ENCODE measurements at places on chromosomes 16 and 17.
A peak's percentile ranks its signal among the peaks of the same experiment; 100 is the strongest.

GRCh38 chr16:9443864-9444263 is 352.4 kb downstream of the HAPSTR1 start:
- DNase-seq, result no peak

DNA sequence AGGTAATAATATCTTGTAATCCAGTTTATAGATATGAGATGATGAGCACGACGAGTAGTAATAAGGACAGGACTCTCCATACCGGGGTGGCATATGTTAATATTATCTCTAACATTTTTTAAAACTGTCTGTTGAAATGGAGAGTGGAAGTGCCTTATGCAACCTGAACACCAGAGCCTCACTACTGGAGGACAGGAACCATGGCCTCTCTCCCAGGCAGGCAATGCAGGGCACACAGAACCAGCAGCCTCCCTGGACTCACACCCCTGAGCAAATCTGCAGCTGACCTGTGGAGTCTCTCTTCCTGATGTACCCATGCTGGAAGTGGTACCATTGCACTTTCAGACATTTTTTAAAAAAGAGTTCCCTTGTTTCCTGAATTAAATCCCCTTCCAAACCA is 55.2 kb upstream of the ERN1 start:
- DNase-seq, result no peak

DNA sequence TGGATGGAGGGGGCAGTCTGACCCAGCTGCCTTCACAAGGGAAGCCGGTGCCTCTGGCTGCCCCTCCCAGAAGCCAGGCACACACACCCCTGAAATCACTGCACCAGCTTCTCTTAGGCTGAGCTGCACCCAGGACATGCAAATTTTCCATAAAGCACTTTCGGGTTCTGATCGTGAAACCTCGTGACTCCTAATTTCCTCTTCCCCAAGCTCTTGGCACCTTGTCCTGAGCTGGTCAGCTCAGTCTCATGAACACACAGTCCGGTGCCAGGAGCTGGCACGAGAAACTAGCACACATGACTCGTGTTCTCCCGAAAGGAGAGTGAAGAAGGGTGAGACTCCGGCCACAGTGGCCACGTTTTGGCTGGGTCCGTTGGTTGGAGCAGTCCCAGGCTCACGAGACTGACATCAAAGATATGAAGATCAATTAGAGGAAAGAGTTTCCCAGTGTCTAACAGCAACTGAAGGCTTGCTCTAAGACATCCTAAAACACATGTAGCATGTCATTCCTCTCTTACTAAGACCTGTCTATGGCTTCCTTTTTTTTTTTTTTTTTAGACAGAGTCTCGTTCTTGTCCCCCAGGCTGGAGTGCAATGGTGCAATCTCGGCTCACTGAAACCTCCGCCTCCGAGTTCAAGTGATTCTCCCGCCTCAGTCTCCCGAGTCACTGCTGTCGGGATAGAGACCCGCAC is 9.2 kb upstream of the ABR start:
- DNase-seq, result peak; percentile 88

DNA sequence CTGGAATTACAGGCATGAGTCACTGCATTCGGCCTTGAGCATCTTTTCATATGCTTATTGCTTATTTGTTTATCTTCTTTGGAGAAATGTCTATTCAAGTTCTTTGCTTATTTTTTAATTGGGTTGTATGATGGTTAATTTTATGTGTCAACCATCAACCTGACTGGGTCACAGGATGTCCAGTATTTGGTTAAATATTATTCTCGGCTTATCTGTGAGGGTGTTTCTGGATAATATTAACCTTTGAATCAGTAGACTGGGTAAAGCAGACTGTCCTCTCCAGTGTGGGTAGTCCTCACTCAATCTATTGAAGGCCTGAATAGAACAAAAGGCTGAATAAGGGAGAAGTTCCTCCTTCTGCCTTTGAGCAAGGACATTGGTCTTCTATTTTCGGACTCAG is 142.0 kb downstream of the SSH2 start:
- DNase-seq, result no peak

GRCh38 chr16:57979006-57979585 is 8.2 kb upstream of the CNGB1 start:
- DNase-seq, result no peak

GRCh38 chr16:54176376-54176901 is 110.1 kb downstream of the IRX3 start:
- no peak for DNase-seq

DNA sequence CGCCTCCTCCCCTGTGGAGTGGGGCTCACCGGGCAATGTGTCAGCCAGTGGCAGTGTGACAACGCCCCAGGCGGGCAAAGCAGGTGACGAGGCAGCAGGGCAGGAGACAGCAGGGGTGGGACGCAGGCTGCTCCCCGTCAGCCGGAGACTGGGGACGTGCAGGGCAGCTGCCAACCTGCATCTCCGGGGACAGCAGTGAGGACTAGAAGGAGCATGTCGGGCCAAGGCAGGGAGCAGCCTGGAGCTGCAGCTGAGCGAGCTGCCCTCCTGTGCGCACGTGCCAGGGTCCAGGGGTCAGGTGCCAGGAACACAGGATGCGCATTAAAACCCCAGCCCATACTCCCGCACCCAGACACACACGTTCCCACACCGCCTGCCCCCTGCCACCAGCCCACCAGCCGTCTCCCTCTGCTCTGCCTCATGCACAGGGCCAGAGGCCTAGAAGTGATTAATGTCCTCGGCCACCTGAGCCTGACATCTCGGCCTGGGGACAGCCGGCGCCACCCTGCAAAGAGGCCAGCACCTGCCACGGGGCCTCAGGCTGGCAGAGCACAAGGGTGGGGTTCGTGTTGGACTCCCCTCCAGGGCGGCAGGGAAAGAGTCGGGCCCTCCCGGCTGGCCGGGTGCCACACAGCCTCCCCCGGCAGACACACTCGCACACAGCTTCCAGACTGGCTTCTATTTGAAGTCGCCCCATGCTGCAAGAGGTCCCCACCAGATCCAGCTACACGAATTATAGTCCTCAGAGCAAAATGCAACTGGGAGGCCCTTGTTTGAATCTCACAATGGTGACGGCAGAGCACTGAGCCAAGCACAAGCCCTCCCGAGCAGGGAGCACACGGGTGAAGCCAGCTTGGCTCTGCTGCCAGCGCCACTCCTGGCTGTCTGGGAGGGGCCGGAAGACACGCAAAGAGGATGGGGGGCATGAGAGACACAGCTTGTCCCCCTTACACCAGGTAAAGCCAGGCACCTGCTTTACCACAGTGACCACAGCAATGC is 90.4 kb downstream of the RBFOX3 start:
- DNase-seq, result no peak

DNA sequence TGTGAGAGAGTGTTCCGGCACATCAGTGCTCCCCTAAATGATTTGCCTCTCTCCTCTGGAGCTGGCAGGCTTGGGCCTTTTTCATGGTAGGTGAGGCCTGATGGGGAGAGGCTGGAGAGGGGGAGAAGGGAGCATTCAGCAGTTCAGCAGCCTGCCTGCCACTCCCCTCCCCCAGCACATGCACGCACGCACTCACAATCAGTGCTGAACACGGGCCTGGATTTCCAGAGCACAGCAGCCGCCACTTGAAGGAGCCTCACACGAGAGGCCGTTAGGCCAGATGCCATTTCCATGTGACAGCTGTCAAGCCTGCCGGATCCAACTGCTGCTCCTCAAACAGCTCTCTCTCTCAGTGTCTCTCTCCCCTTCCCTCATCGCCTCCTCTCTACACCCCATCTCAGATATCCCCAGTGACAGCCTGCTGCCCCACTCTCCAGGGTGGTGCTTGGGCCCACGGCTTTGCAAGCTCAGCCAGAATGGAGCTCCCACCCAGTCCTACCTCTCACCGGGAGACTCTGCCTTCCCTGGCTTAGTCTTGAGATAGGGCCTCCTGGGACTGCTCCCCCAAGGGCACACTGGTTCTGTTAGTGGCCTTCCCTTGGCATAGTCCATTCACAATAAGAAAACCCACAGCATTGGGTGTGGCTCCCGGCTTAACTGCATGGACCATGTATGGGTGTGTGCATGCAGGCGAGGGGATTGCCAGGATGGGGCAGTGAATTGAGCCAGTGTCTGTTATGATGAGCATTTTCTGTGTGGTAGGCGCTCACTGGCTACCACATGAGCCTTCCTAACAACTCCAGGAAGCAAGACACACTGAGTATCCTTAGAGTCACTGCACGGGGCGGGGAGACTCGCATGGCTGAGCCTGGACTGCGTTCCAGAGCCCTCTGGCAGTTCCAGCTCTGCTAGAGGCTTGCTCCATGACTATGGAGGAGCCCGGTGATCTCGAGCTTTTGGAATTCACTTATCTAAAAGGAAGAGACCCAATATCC is 226.2 kb downstream of the CCDC182 start:
- DNase-seq, result no peak
